Hippocampal formation (tissue), 2 donors: ENCODE measurements at places on chromosomes 2 and 18.

DNA sequence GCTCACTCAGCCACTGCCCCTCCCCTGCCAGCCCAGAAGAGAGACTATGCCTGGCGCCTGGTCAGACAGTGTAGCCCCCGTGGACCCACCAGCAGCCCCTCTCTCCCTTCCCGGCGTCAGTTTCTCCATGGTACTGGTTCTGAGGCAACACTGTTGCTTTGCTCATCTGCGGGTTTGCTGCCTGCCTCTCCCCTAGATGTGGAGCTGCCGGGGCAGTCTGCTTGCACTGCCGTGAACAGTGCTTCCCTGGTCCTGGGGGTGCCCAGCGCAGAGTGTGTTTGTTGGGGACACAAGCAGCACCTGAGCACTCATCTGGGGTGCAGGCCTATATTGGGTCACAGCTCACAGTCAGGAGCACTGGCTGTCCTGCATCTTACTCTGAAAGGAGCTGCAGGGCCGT lies 309.9 kb downstream of the NDUFA10 start:
- no peak for DNase-seq

GRCh38 chr2:101617188-101617587 lies 80.3 kb upstream of the MAP4K4 start:
- DNase-seq, result no peak

GRCh38 chr2:234447189-234447588 lies 49.7 kb downstream of the ARL4C start:
- no peak for DNase-seq

GRCh38 chr18:23037646-23038045 lies 97.6 kb upstream of the CABLES1 start:
- DNase-seq, result no peak

- no peak for DNase-seq
These were observed 18.8 kb upstream of the CD207 start for GRCh38 chr2:70854411-70854810.

GRCh38 chr2:240811346-240812300 lies 8.4 kb downstream of the KIF1A start:
- DNase-seq, result no peak

- no peak for DNase-seq
These were observed 136.9 kb downstream of the UXS1 start for GRCh38 chr2:106057206-106057605.
